ENCODE measurements at places on chromosomes 3 and 15.

- DNase-seq, result no peak
Observed at GRCh38 chr3:54530944-54531343, 396.9 kb downstream of the LRTM1 start.

DNA sequence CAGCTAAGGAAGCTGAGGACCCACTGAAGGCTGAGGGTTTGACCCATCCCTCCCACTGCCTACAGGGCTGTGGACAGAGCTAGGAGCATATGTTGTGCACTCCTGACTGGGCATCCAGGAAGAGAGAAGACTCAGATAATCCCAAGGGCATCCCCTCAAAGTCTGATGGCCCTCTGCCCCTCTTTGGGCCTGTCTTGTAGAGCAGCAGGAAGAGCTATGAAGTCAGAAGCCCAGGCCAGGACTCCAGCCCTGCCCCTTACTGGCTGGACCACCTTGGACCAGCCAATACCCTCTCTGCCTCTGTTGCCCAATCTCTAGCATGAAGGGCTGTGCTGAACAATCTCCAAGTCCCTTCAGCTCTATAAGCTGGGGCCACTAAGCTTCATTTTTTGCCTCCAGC is 210.8 kb downstream of the RPLP1 start:
- no peak for DNase-seq

DNA sequence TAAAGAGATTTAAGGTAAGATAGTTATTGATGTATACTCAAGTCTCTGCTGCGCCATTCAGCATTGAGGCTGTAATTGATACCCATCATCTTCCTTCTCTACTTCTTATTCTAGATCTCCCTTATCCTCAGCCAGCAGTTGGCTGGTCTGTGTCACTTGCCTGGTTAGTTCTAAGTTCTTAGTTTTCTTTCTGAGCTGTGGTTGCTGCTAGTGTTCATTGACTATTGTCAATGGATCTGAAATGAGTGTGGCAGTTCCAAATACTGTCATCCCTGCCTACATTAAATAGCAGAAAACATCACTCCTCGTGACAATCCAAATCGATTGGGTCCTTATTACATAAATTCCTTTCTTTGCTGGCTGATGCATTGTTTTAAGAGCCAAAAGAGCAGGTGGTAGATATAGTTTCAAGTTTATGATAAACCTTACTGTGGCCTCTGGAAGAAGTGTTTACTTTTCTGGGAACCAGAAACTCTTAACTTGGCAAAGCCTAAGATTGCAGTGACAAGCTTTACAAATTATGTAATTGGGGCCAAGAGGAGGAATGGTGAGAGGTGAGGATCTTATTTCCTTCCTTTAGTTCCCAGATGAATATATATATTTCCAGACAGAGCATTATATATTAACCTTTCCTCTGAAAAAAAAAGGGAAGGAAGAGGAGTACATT is 168.0 kb downstream of the GMNC start:
- DNase-seq, result no peak

DNA sequence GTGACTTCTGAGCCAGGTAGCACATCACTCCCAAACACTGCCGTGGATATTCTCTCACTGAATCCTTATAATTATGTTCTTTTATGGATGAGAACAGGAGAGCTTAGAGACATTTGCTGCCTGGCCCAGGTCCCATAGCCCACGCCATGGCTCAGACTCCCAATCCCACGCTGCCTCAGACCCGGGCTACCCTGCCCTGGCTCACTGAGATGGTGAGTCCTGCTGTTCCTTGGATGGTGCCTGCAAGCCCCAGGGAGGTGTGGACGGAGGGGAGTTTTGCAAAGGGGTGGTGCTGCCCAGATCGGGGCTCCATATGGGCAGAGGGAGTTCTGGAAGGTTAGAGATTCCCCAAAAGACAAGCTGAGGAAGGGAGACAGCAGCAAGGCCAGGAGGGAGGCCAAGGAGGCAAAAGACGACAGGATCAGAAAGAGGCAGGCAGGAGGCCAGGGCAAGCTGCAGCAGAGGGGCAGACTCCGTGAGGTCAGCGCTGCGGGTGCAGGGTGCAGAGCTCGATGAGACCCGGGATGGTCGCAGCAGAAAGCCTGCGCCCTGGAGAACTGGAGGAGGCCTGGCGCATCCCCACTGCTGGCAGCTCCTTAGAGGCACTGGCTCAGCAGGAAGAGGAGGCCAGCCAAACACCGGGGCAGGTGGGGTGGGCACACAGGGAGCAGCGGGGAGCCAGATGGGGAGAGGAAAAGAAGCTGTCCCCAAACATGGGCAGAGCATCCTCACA is 95.7 kb upstream of the ALDH1A3 start:
- DNase-seq, result no peak

DNA sequence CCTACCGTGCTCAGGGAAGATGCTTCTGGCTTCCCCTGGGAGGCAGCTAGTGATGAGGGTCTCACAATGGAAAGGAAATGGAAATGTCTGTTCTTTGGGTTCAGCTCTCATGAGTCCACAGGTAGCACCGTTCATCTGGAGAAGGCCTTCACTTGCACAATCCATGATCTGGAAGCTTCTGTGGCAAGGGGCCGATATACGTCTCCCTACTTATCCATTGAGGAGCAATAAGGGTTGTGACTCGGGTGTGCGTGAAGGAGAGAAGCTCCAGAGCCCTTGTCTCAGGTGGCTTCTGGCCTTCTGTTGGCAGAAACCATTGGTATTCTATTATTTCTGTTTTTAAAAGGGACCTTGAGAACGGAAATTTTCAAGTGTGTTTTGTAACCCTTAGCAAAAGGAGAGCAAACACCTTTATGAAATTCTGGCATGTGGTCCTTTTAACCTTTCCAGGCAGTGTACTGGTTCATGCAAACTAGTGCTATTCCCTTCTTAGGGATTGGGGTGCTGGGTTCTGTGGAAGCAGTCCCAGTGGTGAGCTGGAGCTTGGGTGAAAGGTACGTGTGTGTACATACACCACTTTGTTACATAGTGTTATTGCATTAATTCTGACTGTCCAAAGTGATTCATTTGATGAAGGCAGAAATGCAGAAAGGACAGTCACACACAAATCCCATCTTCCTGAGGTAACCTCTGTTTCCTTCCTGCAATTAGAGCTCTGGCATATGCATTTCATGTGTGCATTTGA is 32.5 kb downstream of the KLF13 start:
- no peak for DNase-seq

- no peak for DNase-seq
Observed at GRCh38 chr15:86964271-86964670, 884.6 kb downstream of the AGBL1 start.

GRCh38 chr15:43519196-43519595 is 1.8 kb downstream of the MAP1A start:
- no peak for DNase-seq

DNA sequence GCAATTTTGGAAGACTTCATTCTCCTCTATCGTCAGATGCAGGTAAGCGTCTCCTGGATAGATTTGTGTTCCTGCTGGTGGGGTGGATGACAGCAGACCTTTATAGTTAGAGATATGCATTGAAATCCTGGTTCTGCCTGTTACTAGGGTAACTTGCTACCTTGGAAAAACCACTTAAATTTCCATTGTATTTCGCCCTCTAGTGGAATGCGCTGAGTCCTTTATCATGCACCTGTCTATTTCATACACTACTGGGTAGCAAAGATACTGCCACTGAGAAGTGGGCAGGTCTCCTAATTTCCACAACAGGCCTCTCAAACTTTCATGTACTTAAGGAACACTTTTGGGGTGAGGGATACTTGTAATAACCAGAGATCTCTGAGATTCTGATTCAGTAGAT is 209.5 kb upstream of the SUCLG2 start:
- DNase-seq, result no peak

GRCh38 chr15:29259233-29259632 is 10.4 kb downstream of the NSMCE3 start:
- DNase-seq, result no peak

DNA sequence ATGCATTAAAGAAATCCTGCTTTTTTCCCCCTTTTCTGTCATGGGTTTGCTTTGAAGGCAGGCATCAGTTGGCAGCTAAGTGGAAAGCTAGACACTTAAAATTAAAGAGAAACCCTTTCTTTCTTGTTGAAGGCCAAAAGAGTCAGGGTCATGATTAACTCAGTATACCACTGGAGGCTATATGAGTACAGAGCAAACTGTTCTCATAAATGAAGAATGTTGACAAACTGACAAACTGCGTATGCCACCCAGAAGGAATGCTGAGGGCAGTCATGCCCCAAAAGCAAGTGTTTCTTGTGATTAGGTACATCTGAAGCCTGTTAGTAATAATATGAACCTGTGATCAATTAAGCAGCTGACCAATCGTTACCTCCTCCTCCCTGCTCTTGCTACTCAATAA is 43.6 kb upstream of the COL6A6 start:
- DNase-seq, result no peak

DNA sequence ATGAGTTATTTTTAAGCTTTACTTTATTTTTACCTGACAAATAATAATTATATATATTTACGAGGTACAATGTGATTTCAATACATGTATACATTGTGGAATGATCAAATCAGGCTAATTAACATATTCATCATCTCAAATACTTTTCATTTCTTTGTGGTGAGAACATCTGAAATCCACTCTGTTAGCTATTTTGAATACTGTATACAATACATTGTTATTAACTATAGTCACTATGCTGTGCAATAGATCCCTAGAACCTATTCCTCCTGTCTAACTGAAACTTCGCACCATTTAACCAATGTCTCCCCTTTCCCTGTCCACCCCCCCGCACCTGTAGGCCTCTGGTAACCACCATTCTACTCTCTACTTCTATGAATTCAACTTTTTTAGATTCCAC is 7.9 kb upstream of the SPPL2A start:
- no peak for DNase-seq

DNA sequence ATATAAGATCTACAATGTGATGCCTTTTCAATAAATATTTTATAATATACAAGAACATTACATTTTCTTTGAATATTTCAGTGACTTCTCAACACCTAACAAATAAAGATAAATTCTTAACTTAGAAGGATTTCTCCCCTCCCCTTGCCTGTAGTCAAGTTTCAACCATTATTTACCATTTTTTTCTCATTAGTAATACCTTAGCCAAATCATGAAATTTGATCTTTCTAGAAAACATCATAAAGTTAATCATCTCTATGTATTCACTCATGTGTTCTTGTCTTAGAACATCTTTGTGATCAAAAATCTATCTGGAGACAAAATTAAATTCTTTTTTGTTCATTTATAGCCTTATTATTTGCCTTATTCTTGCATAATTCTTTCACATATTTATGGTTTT is 1201.8 kb upstream of the EPHA6 start:
- no peak for DNase-seq

DNA sequence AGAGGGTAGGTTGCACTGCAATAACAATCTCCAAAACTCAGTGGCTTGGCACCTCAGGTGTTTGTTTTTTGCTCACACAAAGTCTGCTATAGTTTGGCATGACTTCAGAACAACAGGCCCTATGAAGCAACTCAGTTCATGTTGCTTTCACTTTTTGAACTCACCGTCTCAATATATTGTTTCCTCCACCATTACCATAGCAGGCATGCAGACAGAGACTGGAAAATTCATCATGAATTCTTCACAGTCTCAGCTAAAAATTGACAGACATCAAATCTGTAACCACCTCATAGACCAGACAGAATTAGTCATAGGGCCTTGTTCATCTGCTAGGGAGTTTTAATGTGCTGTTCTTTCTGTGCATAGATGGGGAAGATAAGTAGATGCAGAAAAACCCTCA is 161.4 kb upstream of the POU1F1 start:
- no peak for DNase-seq

- no peak for DNase-seq
Observed at GRCh38 chr3:117479095-117479494, 769.5 kb downstream of the TUSC7 start.

GRCh38 chr15:81502439-81502838 is 128.4 kb upstream of the TMC3 start:
- DNase-seq, result no peak
